ENCODE measurements at places on chromosomes 4 and X.

GRCh38 chrX:150483356-150483985 lies 85.0 kb upstream of the MTM1 start:
- DNase-seq: no peak

DNA sequence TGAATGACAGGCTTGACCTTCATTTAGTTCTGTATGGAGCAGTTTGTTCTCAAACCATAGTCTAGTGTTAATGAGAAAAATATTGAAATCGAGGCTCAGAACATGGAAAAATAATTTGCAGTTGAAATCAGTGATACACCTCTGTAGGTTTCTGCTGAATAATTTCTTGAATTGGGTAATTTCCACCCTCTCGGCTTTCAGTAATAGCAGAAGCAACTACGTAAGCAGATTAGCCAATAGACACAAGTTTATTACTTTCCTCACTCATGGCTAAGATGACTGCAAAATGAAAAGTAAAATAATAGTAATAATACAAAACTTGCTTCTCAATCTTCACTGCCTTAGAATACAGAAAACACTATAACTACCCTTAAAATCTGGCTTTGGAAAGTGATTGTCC lies 46.0 kb downstream of the USP38 start:
- no peak for DNase-seq

- no peak for DNase-seq
Measured at GRCh38 chr4:16019649-16020048, 56.7 kb upstream of the FGFBP2 start.

- DNase-seq: no peak
Measured at GRCh38 chrX:44314259-44314734, 29.2 kb downstream of the EFHC2 start.

DNA sequence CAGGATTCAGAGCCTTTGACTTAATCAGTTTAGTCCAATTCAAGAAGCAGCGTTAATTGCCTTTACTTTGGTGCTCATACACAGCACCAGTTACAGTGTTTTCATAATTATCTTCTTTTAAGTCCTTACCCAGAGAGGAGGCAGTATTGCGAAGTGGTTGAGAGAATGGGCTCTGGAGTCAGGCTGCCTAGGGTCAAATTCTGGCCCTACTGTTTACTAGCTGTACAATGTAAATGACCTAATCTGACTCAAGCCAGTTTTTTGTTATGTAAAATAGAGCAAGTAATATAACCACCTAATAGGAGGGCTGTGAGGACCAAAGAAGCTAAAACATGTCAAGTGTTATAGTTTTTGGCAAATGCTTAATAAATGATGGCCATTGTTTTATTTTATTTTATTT lies 27.6 kb downstream of the WDR44 start:
- no peak for DNase-seq

DNA sequence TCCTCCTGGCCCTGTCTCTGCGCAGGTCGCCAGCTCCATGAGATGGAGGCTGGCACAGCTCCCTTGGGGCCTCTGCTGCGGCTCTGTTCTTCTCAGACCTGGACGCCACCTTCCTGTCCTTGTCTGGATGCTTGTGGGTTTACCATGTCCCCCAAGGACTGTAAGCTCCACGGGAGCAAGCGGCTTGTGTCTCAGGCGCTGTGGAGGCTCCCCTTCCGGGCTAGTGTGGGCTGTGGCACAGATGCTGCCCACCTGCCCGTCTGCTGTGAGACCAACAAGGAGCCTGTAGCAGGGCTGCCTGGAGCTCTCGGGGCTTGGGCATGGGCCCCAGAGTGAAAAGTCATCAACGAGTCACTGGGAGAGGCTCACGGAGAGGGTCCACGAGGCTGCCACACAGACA lies 25.2 kb downstream of the NAT8L start:
- no peak for DNase-seq

DNA sequence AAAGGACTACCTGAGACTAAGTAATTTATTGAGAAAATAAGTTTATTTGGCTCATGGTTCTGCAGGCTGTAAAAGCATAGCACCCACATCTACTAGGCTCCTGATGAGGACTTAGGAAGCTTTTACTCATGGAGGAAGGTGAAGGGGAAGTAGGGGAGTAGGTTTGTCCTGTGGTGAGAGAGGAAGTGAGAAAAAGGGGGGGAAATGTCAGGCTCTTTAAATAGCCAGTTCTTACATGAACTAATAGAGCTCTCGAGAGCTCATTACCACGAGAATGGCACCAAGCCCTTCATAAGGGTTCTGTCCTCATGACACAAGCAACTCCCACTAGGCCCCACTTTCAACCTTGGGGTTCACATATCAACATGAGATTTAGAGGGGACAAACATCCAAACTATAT lies 125.5 kb upstream of the NRK start:
- DNase-seq: no peak

- no peak for DNase-seq
Measured at GRCh38 chr4:184380707-184381106, 93.6 kb downstream of the IRF2 start.

DNA sequence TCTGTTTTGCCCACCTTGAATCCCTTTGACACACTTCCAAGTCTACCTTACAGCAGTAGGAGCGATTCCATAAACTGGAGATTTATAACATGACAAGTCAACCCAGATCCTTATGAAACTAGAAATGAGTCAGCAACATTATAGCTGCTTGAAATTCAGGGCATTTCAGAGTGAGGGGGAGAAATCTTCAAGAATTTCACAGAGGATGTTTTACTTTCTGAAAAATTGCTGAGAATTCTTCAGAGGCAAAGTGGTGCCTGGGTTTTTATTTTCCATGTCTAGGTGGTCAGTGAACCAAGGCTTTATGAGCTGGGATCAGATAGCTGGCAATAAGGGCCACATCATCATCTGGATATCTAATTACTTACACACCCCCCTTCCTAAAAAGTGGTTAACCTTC lies 119.8 kb downstream of the PPARGC1A start:
- no peak for DNase-seq

- no peak for DNase-seq
Measured at GRCh38 chr4:99537674-99538073, 26.2 kb downstream of the TRMT10A start.

DNA sequence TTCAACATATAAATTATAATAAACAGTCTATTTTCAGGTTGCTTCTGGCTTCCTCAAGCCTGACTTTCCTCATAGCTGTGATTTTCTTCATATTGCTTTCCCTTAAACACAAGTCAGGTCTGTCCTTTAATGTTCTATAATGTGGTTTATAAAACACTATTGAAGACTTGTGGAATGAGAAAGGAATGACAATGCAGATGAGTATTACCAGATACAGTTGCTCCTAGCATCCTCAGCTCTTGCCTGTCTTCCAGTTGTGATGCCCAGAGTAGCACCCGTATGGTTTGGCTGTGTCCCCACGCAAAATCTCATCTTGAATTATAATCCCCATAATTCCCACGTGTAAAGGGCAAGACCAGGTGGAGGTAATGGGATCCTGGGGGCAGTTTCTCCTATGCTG lies 265.7 kb upstream of the BOD1L1 start:
- DNase-seq: no peak

- no peak for DNase-seq
Measured at GRCh38 chr4:144658903-144659302, 12.9 kb downstream of the HHIP start.

- no peak for DNase-seq
Measured at GRCh38 chr4:172202480-172203076, 389.4 kb downstream of the GALNTL6 start.

- no peak for DNase-seq
Measured at GRCh38 chr4:118277243-118277642, 75.6 kb downstream of the PRSS12 start.

DNA sequence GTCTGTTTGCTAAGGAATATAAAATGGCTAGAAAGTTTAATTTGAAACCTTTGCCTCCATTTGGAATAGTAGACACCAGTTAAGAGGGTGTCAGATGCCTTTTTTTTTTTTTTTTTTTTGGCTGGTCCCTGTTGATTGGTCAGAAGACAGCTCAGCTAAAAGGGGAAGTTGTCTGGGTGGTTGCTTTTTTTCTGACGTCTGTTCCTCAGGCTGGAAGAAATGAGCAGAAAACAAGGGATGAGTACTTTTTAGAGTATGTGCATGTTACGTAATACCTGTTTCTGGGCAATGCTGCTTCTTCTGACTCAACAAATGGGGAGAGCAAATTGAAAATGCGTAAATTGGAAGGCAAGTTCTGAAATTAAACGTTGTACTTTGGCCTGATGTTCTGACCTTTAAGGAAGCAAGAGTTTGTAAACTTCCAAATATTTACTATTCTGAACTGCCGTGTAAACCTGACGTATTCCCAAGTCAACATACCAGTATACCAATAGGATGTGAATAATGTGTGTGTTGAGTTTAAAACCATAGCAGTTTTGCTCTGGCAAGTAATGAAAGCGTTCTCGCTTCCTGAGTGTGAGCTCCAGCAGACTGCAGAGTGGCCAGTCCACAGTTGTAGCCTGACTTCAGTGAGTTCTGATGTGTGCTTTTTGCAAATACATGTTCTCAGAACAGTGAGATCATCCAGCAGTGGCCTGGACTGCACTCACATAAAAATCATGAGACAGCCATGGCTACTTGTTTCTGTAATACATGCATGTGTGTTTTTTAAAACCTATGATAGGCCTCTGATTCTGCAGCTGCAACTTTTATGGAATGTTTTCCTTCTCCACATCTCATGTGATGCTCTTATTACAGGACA lies 1.7 kb downstream of the SAT1 start:
- DNase-seq: no peak

GRCh38 chr4:82371497-82371896 lies 2.3 kb downstream of the HNRNPD start:
- no peak for DNase-seq

GRCh38 chr4:38062776-38063097 lies 102.5 kb downstream of the PTTG2 start:
- DNase-seq: no peak

GRCh38 chr4:135418353-135418752 lies 1216.8 kb upstream of the PABPC4L start:
- DNase-seq: no peak

DNA sequence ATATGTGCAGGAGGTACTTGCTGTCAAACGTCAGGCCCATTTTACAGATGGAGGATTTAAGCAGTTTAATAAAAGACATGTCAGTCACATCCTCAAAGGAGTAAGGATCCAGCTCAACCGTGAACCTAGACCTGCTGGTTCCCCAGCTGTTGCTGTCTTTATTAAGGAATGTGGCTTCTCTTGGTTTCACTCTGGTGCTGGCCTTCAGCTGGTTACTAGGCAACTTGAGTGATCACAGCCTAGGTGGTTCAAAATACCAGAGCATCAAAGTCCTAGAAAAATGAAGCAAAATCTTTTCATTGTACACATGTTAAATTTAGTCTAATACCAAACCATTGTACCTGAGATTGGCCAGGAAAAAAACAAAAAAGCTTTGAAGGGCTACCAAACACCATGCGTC lies 32.7 kb upstream of the GLRA2 start:
- no peak for DNase-seq

GRCh38 chr4:127622621-127622920 lies 10.2 kb upstream of the INTU start:
- DNase-seq: no peak

DNA sequence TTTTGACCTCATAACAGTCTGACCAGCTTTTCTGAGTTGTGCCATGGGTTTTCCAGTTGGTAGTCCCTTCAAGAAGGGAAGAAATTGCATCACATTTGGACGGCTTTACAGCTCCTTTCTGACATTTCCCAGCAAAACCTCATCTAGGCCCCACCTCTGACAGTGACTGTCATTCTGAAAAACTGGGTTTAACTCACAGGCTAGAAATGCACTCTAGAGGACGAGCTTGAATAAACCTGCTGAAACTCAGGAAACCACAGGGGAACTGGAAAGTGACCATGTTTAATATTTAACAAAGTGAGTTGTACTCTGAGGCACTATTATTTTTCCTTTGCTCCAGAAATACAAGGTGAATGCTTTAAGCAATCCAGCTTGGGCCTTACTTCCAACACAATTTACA lies 434.3 kb upstream of the RASGEF1B start:
- no peak for DNase-seq

DNA sequence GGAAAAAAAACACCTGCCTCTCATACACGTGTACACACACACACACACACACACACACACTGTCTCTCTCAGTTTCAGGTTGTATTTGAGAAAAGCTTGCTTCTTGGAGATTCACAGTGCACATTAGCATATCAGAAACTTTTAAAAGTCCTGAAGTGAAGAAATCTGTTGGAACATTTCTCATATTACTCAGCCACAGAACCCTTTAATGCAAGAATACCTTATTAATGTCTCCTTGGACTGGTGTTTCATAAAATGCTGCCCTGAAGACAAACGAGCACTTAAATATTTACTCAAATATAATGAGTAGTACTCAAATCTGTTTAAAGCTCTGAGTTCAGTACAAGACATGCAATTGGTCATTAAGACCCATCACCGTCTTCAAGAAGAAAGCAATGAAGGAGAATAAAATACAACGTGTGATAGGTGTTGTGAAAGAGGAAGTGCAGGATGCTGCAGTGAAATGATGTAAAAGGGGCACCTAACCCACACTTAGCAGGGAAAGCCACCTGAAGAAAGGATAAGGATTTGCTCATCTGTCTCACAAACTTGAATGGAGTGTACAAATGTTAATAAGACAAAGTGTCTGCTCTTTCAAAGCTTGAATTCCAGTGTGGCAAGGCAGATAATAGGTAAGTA lies 57.0 kb downstream of the DCLK2 start:
- DNase-seq: no peak

DNA sequence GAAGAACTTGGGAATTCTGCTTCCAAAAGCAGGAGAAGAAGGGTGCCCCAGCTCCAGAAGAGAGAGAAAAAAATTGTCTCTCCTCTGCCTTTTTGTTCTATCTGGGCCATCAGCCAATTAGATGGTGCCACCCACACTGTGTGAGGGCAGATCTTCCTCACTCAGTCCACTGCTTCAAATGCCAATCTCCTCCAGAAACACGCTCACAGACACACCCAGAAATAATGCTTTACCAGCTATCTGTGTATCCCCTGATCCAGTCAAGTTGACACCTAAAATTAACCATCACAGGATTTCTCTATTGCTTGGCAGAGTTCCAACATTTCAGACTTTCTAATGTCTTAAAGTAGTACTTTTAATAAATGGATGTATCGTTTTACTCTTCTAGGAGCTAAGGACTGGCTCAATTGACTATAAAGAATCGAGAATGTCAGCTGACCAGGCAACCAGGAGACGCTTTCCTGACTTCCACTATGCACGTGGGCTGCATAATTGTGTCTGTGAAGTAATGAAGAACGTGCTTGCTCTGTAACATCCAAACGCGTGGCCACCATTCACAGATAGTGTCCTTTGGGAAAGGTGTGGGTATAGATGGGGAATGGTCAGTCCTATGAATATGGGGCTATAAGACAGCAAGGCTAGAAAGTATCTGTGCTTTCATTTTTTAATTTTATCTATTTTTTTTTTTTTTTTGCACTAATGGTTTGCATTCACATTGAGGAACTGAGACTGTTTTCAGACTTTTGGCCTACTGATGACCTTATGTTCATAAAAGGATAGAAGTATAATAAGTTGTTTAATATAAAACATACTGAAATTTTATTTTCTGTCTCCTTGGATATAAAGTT lies 9.9 kb upstream of the SMIM20 start:
- DNase-seq: no peak

DNA sequence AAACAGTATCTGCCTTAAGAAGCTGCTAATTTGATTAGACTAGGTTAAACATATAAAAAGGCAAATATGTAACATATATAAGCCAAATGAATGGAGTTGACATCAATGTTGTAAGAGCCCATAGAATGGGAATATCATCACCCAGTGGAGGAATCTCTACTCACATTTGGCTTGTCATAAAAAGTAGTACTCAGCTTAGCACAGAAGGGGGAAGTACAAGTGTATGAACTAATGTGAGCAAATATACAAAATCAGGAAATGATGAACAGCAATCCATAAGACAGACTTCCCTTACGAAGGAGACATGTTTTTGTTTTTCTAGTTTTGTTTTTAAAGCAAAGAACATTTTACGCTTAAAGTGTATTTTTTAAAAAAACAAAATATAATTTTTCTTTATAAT lies 74.9 kb downstream of the MAB21L2 start:
- DNase-seq: no peak
